ENCODE measurements at places on chromosomes 1 and 21. TPM values are rescaled to one million over a fixed set of nuclear protein-coding genes. Genes with fewer than 3 reads are reported as not detected.

KRTAP19-5 gene
- total RNA-seq, result not detected

DNA sequence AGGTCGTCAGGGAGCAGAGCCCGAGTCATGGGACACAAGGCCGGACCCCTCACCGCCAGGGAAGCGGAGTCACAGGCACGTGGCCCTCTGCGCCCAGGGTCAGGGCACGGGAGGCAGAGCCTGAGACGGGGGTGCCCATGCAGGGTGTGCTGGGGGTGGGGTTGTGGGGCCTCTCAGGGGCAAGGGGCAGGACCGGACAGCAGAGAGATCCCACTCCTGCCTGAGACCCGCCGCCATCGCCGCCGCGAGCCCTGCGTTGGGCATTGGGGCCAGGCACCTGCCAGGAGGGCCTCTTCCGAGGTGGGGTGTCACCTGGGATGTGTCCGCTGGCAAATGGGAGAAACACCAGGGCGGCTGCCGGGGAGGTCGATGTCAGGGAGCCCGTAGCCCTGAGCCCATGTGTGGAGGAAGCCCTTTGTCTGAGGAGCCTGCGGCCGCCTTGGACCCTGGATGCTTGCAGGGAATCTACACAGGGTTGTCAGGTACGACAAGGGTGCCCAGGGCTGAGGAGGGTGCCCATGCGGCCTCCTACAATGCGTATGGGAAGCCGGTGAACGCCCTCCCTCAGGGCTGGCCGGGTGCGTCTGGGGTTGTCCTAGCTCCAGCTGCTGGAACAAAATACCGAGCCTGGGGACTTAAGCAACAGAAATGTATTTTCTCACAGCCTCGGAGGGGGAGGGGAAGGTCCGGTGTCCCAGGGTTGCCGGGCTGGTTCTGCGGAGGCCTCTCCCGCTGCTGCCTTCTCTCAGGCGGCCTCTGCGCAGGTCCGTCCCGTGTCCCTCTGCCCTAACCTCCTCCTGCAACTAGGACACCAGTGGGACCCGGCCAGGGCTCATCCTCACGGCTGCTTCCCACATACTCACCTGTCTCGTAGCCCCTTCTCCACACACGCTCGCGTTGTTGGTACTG, 16.4 kb upstream of the C1orf159 start:
- H3K27ac ChIP-seq, result no peak overlapping the region
- H3K4me1 ChIP-seq, result peaks cover 2% of the 10 kb centered on the region
- H3K36me3 ChIP-seq, result no peaks in the 10 kb centered on the region
- peak; percentile 69 for DNase-seq

MYOG gene
- total RNA-seq, result not detected

ERG gene
- total RNA-seq, result 38.0 TPM

RPE65 gene
- not detected for total RNA-seq

GPR37L1 gene
- total RNA-seq, result 0.06 TPM

DNA sequence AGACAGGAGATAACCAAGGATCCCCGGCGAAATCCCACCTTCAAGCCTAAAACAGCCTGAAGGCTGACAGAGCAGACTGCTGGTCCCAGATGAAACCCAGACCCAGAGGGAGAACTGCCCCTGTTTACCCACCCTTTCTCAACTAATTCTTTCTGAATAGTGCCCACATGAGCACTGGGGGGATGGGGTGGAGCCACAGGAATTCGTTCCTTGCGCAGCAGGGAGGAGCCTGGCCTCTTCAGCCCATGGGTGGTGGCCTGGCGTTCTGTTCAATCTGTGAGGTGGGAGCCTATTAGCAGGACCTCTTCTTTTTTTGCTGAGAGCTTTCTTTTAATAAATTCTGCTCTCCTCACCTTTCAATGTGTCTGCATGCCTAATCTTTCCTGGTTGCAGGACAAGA, 6.6 kb upstream of the AK5 start:
- H3K4me1 ChIP-seq, result no peaks in the 10 kb centered on the region
- no peaks in the 10 kb centered on the region for H3K36me3 ChIP-seq
- DNase-seq, result no peak
- H3K27me3 ChIP-seq, result peaks cover 4% of the 10 kb centered on the region

GRCh38 chr21:45552696-45553391, 10.6 kb upstream of the SLC19A1 start:
- no peaks in the 10 kb centered on the region for H3K27me3 ChIP-seq
- H3K27ac ChIP-seq, result peak overlapping the region; percentile 81
- no peak overlapping the region for H3K4me3 ChIP-seq
- peak; percentile 47 for DNase-seq
- no peaks in the 10 kb centered on the region for H3K36me3 ChIP-seq
- peaks cover 27% of the 10 kb centered on the region for H3K4me1 ChIP-seq

DNA sequence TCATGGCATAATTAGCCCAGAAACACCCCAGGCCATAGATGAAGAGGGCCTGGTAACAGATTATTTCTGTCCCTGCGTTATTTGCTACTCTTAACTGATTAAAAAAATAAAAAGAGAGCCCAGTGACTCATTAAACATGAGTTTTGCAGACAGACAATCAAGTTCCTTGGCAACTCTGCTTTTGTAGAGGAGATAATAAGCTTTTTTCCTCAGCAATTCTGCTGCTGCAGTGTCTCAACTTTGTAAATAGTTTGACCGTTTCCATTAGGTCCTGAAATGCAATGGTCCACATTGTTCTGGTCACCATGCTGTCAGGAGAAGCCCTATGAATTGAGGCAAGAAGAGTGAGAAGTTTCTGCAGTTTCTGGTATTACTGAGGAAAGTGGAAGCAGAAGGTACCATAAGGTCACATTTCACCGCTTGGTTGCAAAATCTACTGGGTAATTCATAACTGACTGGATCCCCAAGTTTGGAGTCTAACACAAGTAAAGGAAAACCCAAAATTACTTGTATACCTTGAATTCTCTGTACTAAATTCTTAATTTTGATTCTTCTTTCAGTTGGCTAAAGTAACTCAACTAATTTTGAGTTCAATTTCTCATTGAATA, 139.5 kb downstream of the ZZZ3 start:
- peaks cover 7% of the 10 kb centered on the region for H3K4me1 ChIP-seq
- H3K27ac ChIP-seq, result no peak overlapping the region
- H3K27me3 ChIP-seq, result no peaks in the 10 kb centered on the region
- H3K4me3 ChIP-seq, result no peak overlapping the region
- no peak for DNase-seq
- H3K36me3 ChIP-seq, result no peaks in the 10 kb centered on the region

DNA sequence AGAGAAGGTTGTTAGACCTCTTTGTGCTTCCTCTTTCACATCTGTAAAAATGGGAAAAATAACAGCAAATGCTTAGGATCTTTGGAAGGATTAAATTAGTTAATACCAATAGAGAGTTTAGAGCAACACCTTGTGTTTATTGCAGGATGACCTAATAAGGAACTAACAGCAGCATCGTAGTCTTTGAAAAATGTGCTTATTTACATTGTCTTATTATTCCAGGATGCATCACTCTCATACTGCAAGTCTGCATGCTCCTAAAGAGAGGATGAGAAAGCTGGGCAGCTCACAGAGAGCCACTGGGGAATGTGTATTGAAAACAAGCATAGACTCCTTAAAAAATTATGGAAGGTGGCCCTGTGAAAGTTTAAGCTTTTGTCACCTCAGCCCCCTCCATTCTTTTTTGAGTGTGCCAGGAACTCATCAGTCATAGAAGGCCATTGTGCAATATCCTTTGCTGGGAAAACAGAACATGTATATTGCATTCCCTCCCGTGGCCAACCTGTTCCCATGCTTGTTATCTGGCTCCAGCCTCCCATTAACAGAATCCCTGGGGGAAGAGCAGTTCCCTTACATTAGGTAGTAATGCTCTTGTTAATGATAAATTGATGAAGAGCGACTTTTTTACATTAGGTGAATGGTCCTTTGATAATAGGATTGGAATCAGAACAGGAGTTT, 180.7 kb downstream of the ZNF326 start:
- H3K36me3 ChIP-seq, result no peaks in the 10 kb centered on the region
- H3K4me1 ChIP-seq, result no peaks in the 10 kb centered on the region
- DNase-seq, result no peak
- H3K4me3 ChIP-seq, result no peak overlapping the region
- no peaks in the 10 kb centered on the region for H3K27me3 ChIP-seq

GRCh38 chr1:31786366-31787060, 22.4 kb upstream of the ADGRB2 start:
- no peaks in the 10 kb centered on the region for H3K27me3 ChIP-seq
- no peaks in the 10 kb centered on the region for H3K36me3 ChIP-seq
- no peak overlapping the region for H3K4me3 ChIP-seq
- DNase-seq, result peak; percentile 34

DNA sequence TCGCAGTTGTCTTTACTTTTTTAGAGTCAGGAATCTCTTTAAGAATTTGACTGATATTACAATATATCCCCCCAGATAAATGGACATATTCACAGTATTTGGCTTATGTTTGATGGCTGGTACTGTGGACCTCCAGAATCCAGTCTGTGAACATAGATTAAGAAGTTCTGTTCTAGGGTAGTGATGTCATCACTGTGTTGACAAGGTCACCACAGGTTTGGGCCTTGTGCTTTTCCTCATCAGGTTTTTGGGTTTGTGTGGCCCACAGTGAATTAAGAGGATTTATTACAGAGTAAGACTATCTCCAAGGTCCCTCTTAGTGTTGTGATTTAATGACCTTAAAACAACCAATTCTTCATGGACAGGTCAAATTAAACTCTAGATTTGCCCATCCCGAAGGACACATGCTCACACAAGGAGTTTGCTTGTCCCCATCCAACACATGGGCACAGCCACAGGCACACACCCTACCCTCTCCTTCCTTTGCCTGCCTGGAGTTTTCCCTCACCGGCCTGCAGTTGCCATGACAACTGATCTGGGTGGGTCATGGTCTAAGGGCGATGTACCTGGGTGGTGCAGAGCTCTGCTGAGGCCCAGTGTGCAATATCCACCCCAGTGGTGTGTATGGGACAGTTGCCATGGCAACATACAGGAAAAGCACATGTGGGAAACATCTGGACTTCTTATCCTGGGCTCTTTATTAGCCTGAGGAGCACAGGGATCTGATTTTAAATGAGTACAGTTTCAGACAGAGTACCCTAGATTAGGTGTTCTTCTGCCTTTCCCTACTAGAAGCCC, 98.6 kb downstream of the NAV1 start:
- H3K27ac ChIP-seq, result peak overlapping the region; percentile 21
- no peak overlapping the region for H3K4me3 ChIP-seq
- H3K4me1 ChIP-seq, result peaks cover 43% of the 10 kb centered on the region

- no peak overlapping the region for H3K4me3 ChIP-seq
- H3K27me3 ChIP-seq, result no peaks in the 10 kb centered on the region
- H3K4me1 ChIP-seq, result peaks cover 16% of the 10 kb centered on the region
- peaks cover 38% of the 10 kb centered on the region for H3K36me3 ChIP-seq
Measured at GRCh38 chr1:183571678-183572268, 18.5 kb downstream of the NCF2 start.

GRCh38 chr1:203026666-203027663, 674 bp downstream of the PPFIA4 start:
- peak overlapping the region; percentile 64 for H3K4me3 ChIP-seq
- H3K27me3 ChIP-seq, result peaks cover 5% of the 10 kb centered on the region
- peaks cover 9% of the 10 kb centered on the region for H3K4me1 ChIP-seq
- H3K27ac ChIP-seq, result no peak overlapping the region
- DNase-seq, result no peak
- peaks cover 25% of the 10 kb centered on the region for H3K36me3 ChIP-seq

- H3K27me3 ChIP-seq, result no peaks in the 10 kb centered on the region
- H3K27ac ChIP-seq, result peak overlapping the region; percentile 55
- no peak for DNase-seq
- H3K36me3 ChIP-seq, result no peaks in the 10 kb centered on the region
- H3K4me1 ChIP-seq, result peaks cover 29% of the 10 kb centered on the region
- H3K4me3 ChIP-seq, result no peak overlapping the region
Measured at GRCh38 chr1:28928314-28928941, 14.1 kb downstream of the EPB41 start.

RGS16 gene
- 14.6 TPM for total RNA-seq

GRCh38 chr1:12447307-12447706, 170.7 kb downstream of the DHRS3 start:
- peaks cover 66% of the 10 kb centered on the region for H3K4me1 ChIP-seq
- no peak overlapping the region for H3K4me3 ChIP-seq
- H3K27me3 ChIP-seq, result no peaks in the 10 kb centered on the region

GRCh38 chr21:16517383-16517782, 787.6 kb downstream of the USP25 start:
- DNase-seq, result no peak
- no peaks in the 10 kb centered on the region for H3K4me1 ChIP-seq
- no peak overlapping the region for H3K27ac ChIP-seq
- no peaks in the 10 kb centered on the region for H3K36me3 ChIP-seq

ITLN2 gene
- total RNA-seq, result 30.7 TPM

GRCh38 chr1:153466908-153467307, 6.5 kb upstream of the S100A7 start:
- H3K27ac ChIP-seq, result no peak overlapping the region
- H3K27me3 ChIP-seq, result peaks cover 4% of the 10 kb centered on the region
- H3K4me3 ChIP-seq, result no peak overlapping the region
- peaks cover 4% of the 10 kb centered on the region for H3K4me1 ChIP-seq

DNA sequence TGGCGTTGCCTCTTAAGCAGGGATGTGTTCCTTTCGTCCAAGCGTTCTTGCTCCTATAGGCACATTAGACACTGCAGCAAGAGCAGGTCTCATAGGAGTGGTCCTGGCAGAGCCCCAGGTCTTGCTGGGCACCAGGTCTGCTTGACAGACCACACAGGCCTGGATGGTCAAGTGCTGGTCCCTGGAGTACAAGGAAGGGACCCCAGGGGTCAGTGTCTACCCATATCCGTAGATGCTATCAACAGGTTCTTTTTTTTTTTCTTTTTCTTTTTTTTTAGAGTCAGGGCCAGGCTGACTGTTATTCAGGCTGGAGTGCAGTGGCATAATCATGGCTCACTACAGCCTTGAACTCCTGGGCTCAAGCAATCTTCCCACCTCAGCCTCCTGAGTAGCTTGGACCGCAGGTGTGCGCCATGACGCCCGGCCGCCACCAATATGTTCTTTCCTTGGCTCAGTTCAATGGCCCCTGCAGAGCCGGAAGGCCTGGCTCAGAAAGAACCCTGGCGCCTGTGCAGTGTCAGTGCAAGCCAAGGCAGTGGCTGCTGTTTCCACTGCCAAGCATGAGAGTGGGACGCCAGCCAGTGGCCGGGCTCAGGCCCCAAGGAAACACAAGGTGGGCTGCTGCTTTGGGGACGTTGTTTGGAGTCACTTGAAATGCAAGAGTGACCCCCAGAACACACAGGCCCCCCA, 10.0 kb upstream of the TNFRSF8 start:
- H3K27ac ChIP-seq, result no peak overlapping the region
- peaks cover 7% of the 10 kb centered on the region for H3K4me1 ChIP-seq
- no peak for DNase-seq
- no peaks in the 10 kb centered on the region for H3K36me3 ChIP-seq
- peaks cover 12% of the 10 kb centered on the region for H3K27me3 ChIP-seq

Data from lower lobe of right lung (tissue), 2 donors.